ENCODE measurements at places on chromosomes 6 and 20. TPM values are rescaled to one million over a fixed set of nuclear protein-coding genes. Genes with fewer than 3 reads are reported as not detected.

GRCh38 chr6:43532201-43532600 lies 15.3 kb downstream of the POLR1C start:
- no peaks in the 10 kb centered on the region for H3K4me1 ChIP-seq
- no peaks in the 10 kb centered on the region for H3K27me3 ChIP-seq
- DNase-seq = no peak
- H3K27ac ChIP-seq = no peak overlapping the region

GRCh38 chr6:69202768-69203167 lies 567.7 kb downstream of the ADGRB3 start:
- H3K27ac ChIP-seq = no peak overlapping the region
- H3K4me3 ChIP-seq = no peak overlapping the region
- H3K4me1 ChIP-seq = no peaks in the 10 kb centered on the region
- DNase-seq = no peak

DNA sequence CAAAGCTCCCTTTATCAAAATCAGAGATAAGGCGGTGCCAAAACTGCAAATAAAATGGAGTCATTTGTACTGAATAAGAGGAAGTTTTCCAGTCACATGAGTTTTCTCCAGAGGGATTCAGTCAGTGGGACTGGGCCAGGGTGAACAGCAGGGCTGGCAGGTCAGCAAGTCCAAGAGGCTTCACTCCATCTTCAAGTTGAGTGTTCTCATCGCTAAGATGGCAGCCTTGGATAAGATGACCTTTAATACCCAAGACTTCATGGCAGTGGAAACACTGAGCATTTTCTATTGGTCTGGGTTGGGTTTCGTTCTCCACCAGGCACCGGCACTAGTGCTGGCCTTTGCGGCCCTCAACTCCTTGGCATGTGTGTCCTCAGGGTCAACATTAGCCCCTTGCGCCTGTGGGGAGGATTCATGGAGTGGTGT lies 29.3 kb upstream of the IGF2R start:
- no peak overlapping the region for H3K27ac ChIP-seq
- no peaks in the 10 kb centered on the region for H3K36me3 ChIP-seq
- DNase-seq = no peak
- no peaks in the 10 kb centered on the region for H3K4me1 ChIP-seq
- H3K27me3 ChIP-seq = no peaks in the 10 kb centered on the region
- no peak overlapping the region for H3K4me3 ChIP-seq

- peak overlapping the region; percentile 78 for H3K27ac ChIP-seq
- no peaks in the 10 kb centered on the region for H3K36me3 ChIP-seq
- H3K4me1 ChIP-seq = peaks cover 9% of the 10 kb centered on the region
These were observed 485 bp upstream of the RTF2 start for GRCh38 chr20:56467968-56468315.

- no peaks in the 10 kb centered on the region for H3K36me3 ChIP-seq
- no peak overlapping the region for H3K4me3 ChIP-seq
- DNase-seq = no peak
These were observed 27.6 kb downstream of the CNKSR3 start for GRCh38 chr6:154482858-154483257.

DNA sequence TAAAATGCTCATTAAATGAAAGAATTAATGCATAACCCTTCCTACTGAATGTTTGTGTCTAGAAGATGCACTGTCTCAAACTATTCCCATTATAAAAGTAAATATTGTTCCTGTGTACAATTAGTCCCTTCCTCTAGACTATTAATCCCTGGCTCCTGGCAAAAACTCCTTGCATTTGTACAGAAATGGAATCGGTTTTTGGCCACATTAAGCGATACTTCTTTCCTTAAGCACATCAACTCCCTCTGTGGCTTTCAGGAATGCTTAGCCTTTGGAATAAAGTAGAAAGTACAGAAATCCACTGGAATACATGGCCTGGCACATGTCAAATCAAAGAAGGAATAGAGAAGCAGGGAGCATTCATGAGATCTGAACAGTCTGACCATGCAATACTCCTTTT lies 179.8 kb downstream of the GMPR start:
- H3K4me3 ChIP-seq = no peak overlapping the region
- DNase-seq = no peak
- H3K27me3 ChIP-seq = no peaks in the 10 kb centered on the region
- no peak overlapping the region for H3K27ac ChIP-seq
- H3K4me1 ChIP-seq = peaks cover 12% of the 10 kb centered on the region

DNA sequence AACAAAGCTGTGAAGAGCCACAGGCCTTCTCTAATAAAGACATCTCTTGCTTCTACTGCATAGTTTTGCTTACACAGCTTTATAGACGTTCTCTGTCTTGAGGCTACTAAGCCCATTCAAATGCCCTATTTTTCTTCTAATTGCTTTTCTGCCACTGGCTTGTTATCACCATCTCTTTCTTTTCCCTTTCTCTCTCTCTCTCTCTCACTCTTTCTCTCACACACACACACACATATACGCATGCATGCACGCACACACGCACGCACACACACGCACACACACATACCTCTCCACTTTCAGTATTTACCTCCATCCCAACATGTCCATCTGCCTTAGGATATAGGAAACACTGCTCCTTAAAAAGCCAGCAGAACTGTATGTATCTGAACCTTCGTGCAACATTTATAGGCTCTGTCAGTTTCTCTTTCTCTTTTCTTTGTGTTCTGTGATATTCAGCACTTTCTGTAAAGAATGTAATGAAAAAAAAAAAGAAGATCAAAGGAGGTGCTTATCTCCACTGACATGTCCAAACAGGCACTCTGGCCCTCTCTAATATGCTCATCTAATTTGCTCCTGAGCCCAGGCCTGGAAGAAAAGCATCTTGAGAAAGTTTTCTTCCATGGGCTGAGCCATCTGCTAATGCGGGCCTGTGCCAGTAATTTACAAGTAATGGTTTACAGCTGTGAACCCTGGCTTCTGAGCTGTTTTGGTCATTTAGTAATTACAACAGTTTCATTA lies 1046.7 kb upstream of the MAP3K7 start:
- H3K4me3 ChIP-seq = no peak overlapping the region
- no peaks in the 10 kb centered on the region for H3K36me3 ChIP-seq
- H3K4me1 ChIP-seq = peaks cover 7% of the 10 kb centered on the region

GRCh38 chr6:84428300-84428907 lies 201.0 kb upstream of the CEP162 start:
- peak; percentile 76 for DNase-seq
- no peaks in the 10 kb centered on the region for H3K4me1 ChIP-seq
- no peak overlapping the region for H3K27ac ChIP-seq
- H3K4me3 ChIP-seq = no peak overlapping the region

DNA sequence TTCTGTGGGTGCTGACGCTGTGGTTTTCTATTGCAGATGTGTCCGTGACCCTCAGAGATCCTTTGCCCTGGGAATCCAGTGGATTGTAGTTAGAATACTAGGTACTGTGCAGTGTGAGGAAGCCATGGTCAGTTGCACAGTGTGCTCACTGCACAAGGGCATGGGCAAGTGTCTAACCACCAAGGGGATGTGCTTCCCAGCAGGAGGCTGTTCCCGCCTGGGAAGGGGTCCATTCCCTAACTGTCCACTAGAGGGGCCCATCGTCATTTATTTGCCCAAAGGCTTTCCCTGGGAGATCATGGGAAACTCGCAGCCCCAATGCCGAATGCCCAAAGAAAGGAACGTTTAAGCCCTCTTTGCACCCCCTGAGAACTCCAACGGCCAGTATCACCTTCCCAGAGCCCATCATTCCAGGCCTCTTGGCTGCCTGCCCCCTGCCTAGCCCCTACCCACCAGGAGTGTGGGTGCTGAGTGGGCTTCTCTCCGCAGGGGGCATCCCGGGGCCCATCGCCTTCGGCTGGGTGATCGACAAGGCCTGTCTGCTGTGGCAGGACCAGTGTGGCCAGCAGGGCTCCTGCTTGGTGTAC lies 26.2 kb downstream of the SLCO4A1 start:
- no peaks in the 10 kb centered on the region for H3K36me3 ChIP-seq
- no peak overlapping the region for H3K27ac ChIP-seq
- peaks cover 4% of the 10 kb centered on the region for H3K4me1 ChIP-seq
- DNase-seq = peak; percentile 85
- no peak overlapping the region for H3K4me3 ChIP-seq

- no peak overlapping the region for H3K4me3 ChIP-seq
- DNase-seq = no peak
- no peaks in the 10 kb centered on the region for H3K4me1 ChIP-seq
- H3K27ac ChIP-seq = no peak overlapping the region
- H3K36me3 ChIP-seq = no peaks in the 10 kb centered on the region
These were observed 45.4 kb upstream of the SNRPB2 start for GRCh38 chr20:16684416-16684815.

- no peaks in the 10 kb centered on the region for H3K27me3 ChIP-seq
- H3K4me3 ChIP-seq = no peak overlapping the region
- H3K36me3 ChIP-seq = no peaks in the 10 kb centered on the region
- no peak overlapping the region for H3K27ac ChIP-seq
These were observed 373.8 kb upstream of the JAG1 start for GRCh38 chr20:11047559-11047958.

DNA sequence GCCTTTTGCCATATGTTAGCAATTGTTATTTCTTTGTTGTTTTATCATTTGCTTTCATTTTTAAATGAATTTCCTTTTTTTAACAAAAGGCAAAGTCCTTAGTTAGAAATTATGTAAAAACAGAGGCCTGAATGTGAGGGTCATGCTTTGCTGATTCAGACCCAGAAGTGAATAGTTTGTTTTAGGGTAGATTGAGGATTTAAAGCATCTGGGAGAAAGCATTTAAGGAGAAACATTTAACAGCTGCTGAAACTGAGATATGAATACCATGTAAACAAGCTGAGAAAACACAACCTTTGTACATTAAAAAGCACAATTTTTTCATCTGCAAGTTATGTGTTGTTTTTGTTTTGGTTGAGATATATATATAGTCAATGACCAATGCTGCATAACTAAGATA lies 8.0 kb downstream of the HTR1B start:
- H3K4me3 ChIP-seq = no peak overlapping the region
- H3K36me3 ChIP-seq = no peaks in the 10 kb centered on the region
- H3K27ac ChIP-seq = no peak overlapping the region

LGSN gene
- total RNA-seq = 4.1 TPM

MUC21 gene
- not detected for total RNA-seq

ABCC10 gene
- total RNA-seq = 16.7 TPM

ANGPT4 gene
- not detected for total RNA-seq

TCEA2 gene
- total RNA-seq = 23.8 TPM

All from hepatocyte (in vitro differentiated cells).